Astrocyte (in vitro differentiated cells and primary cell): ENCODE measurements at places on chromosomes 11 and 22.

GRCh38 chr11:73001615-73002014 lies 140.5 kb downstream of the FCHSD2 start:
- DNase-seq = peak; percentile 12

GRCh38 chr22:28488825-28489224 lies 190.8 kb downstream of the TTC28 start:
- no peak for DNase-seq

DNA sequence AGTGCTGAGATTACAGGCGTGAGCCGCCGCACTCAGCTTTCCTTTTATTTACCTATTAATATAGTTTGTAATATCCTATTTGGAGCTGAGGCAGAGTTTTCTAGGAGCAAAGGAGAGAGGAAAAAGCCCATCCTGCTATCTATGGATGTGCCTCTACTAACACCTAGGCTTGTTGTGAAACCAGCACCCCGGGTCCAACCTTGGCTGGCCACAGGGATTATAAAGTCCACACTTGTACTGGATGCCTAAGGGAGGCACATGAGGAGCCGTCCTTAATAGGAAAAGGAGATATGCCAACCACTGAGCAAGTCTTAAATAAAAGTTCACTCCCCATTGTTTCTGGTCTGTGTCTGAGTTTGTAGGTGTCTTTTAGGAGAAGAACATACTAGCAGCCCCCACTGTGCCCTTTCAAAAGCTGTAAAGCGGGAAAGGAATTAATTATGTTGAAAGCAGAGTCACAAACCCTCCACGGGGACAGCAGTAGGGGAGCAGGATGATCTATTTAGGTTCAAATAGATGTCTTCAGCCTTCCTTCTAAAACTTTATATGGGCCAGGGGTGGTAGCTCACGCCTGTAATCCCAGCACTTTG lies 29.3 kb downstream of the RRP7A start:
- DNase-seq = no peak

- DNase-seq = peak; percentile 25
Observed at GRCh38 chr11:70755410-70756158, 357.3 kb downstream of the CTTN start.

DNA sequence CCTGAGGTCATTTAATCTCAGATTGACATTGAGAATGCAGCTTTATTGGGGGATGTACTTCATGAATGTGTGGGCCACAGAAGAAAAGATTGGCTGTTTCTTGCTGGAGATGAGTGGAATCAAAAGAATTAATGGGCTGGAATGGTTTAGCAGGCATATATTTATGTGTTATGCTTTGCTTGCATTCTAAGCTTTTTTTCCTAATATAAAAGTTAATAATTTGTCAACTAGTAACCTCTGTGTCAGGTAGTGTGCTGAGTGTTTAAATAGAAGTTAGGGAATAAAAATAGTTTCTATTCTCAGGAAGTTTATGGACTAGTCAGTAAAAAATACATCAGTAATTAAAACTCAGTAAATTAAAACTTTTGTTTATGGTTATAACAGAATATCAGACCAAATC lies 67.4 kb upstream of the PRODH start:
- DNase-seq = no peak

GRCh38 chr11:120590472-120590871 lies 78.9 kb downstream of the GRIK4 start:
- DNase-seq = peak; percentile 52

DNA sequence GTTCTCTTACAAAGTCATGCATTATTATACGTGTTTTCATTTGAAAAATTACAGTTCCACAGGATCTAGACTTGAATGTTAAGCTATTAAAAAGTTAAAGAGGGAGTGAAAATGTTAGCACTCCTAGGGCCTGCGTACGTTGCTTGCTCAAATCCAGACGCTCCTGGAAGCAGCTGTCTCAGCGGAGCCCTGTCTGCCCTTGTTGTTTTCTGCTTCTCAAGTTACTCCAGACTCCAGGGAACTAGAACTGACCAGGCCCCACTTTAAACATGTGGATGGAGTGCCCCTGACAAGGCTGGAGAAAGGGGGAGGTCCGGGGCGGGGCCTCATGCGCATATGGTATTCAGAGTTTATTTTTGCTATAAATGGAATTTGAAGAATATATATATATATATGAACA lies 9.6 kb downstream of the PARVB start:
- no peak for DNase-seq

GRCh38 chr11:61700212-61700611 lies 20.0 kb downstream of the DAGLA start:
- peak; percentile 48 for DNase-seq

GRCh38 chr22:23743303-23743705 lies 7.6 kb downstream of the ZNF70 start:
- DNase-seq = no peak

- DNase-seq = no peak
Observed at GRCh38 chr11:113278481-113278880, 35.9 kb upstream of the TTC12 start.

DNA sequence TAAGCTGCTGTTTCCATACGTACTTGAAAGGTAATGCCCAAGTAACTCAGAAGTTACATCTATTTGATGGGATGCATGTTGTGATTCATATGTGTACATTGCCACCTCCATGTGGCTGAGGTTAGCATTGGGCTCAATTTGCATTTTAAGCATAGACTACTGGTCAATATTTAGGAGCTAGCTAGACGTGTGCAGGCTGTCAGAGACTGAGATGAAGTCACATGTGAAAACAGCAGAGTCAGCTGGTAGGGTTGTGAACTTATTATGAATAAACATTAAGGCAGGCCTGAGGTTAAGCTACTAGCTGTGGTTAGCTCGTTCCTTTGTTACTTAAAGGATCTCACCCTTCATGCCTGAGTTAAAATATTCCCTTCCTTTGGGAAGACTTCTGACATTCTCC lies 114.5 kb upstream of the MTNR1B start:
- peak; percentile 8 for DNase-seq

DNA sequence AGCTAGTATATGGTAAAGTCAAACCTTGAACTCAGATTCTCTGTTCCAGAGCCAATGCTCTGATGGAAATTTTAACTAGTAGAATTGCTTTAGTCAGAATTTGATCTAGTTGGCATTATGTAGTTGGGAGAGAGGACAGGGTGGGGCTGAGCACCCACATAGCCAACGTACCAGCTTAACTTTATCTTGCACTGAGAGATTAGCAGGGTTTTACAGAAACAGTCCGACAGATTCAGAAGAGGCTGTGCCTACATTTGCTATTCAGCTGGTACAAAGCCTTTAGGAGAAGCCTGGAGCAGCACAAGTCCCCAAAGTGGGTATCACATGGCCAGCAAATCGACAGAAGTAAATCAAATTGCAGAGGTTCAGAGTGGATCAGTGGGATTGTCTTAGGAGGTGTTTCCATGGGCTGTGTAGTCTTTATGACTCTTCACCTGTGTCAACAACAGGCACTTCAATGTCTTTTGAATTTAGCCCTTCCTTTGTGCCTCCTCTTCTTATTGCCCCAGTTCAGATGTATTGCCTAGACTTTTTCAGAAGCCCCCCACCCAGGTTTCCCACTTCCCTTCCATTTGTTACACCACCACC lies 7.3 kb upstream of the CSRP3 start:
- DNase-seq = no peak

- peak; percentile 66 for DNase-seq
Observed at GRCh38 chr22:38327805-38328204, 10.6 kb upstream of the CSNK1E start.

DNA sequence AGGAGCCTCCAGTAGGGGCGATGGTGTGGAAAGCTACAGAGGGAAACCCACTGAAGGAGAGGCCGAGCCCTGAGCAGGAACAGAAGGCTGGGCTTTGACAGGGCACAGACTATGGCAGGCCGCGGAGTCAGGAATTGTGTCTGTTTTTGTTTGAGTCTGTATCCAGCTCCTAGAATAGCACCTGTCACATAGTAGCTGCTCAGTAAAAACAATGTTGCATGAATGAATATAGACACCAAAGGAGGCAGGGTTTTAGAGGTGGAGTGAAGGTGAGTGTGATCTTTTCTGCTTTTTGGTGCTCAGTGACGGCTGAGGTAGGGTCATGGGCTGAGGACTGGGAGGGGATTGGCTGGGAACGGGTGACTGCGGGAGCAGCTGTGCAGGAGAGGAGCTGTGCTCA lies 18.5 kb upstream of the APOBEC3A start:
- DNase-seq = no peak

DNA sequence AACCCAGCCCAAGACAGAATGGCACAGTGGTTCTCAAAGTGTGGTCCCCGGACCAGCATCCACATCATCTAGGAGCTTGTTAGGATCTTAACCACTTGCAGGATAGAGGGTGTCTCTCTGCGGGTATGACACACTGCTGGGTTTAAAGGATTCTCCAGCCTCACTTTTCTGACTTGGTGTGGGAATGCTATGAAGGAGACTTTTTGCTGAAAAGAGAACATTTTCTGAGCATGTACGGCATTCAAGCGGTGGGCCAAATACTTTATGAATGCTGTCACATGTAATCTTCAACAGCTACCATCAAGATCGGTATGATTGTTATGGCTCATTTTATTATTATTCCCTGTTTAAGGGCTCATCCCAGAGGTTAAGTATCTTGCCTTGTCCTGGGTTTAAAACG lies 1.8 kb upstream of the CD82 start:
- DNase-seq = peak; percentile 71

DNA sequence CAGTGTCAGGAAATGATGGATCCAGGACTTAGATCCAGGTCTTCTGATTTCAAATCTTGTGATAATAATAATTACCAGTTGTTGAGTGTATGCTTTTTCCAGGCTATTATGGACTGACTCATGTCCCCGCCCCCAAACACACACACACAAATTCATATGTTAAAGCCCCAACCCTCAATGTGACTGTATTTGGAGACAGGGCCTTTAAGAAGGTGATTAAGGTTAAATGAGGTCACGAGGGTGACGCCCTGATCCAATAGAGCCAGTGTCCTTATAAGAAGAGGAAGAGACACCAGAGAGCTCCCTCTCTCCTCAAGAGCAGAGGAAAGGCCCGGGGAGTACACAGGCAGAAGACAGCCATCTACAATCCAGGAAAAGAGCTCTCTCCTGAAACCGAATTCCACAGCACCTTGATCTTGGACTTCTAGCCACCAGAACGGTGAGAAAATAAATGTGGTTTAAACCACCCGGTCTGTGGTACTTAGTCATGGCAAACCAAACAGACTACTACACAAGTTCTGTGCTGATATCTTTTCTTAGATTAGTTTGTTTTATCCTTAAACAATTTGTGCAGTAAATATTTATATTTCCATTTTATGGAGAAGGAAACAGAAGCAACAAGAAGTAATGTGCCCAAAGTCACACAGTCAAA lies 8.2 kb downstream of the TMPRSS5 start:
- DNase-seq = peak; percentile 36

GRCh38 chr11:9008661-9009060 lies 4.9 kb upstream of the NRIP3 start:
- DNase-seq = no peak

DNA sequence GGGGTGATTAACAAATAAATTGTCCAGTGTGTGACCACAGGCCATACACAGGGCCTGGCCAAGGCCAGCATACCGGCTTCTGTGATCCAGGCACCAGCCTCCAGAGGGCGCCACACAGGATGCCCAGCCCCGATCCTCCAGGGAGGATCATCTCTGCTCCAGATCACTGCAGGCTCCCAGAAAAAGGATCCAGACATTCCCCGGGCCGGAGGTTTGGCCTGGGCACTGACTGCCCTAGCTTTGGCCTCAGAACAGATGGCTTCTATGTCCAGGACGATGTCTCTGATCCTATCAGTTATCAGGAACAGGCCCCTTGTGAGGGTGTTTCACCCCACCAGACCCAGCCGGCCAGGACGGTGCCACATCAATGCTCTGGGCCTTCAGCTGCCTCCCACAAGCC lies 74.5 kb upstream of the LMO1 start:
- no peak for DNase-seq

DNA sequence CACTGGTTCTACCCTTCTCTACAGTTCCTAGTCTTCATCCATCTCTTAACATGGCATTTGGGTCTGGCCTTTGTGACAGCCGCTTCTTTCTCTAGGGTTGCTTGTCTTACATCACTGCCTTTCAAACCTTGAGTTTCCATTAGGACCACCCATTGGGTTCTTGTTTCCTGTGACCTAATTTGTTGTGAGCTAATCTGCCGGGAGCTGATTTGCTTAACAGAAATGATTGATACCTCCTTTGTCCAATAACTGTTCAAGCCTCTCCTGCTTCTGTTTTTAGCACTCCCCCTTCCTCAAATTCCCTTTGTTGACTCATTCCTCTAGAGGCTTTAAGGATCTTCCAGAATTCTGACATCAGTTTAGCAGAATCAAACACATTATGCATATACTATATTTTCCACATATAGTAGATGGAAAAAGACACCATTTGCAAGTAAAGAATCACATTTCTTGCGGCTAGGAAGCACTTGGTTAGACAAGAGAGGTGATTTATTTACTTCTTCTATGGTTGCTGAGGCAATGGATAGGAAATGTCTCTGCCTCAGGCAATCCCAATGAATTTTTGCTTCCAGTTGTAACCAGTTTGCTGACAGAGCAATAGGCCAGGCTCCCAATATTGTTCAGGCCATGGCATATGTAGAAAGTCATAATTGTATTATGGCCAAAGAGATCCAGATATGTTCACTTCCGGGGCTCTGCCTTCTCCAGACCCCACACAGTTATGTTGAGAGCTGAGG lies 130.7 kb downstream of the SNX19 start:
- peak; percentile 80 for DNase-seq

DNA sequence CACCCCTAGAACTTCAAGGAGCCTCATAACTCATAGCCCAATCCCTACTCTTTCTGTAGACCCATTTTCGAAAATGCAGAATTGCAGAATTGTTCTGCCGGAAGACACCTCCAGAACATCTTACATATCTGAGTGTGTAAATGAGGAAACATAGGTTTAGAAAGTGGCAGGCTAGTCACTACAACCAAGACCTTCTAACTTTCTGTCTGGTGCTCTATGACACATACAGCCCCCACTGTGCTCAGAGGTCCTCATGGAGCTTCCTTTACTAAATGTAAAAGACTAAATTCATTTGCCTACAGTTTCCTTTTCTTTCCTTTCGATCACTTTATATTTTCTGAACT lies 132.1 kb upstream of the DDI1 start:
- no peak for DNase-seq

DNA sequence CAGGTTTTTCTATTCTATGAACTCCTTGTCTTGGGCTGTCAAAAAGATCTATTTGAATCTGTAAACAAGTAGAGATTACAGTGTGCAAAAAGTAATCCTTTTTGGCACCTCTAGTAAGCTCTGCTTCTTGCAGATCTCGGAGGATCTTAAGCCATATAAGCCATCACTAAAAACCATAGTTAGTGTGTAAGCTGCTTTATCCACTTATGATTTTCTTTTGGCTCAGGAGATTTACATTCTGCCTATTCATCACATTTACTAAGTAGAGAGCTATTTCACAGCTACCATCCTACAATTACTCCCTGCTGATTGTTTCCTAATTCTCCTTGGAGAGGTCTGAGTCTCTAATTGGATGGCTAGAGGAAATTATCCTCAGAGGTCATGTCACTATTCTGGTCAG lies 385.7 kb downstream of the AASDHPPT start:
- DNase-seq = no peak

- no peak for DNase-seq
Observed at GRCh38 chr22:46803936-46804335, 41.5 kb downstream of the TBC1D22A start.
